WTC11 (cell line): ENCODE measurements at places on chromosomes 2 and 18. TPM values are rescaled to one million over a fixed set of nuclear protein-coding genes. Genes with fewer than 3 reads are reported as not detected.

- H3K27me3 ChIP-seq = no peaks in the 10 kb centered on the region
- no peak for DNase-seq
- no peaks in the 10 kb centered on the region for H3K36me3 ChIP-seq
- H3K27ac ChIP-seq = no peak overlapping the region
These were observed 30.0 kb downstream of the MYO7B start for GRCh38 chr2:127565261-127566138.

- peaks cover 7% of the 10 kb centered on the region; the same call in 1 of the 2 replicates for H3K36me3 ChIP-seq
- H3K27ac ChIP-seq = no peak overlapping the region
- H3K27me3 ChIP-seq = peaks cover 3% of the 10 kb centered on the region; the same call in 1 of the 2 replicates
- no peak for DNase-seq
- peaks cover 21% of the 10 kb centered on the region for H3K4me1 ChIP-seq
These were observed 220.4 kb upstream of the TFPI start for GRCh38 chr2:187774551-187775071.

- peak; percentile 50 for DNase-seq
- no peaks in the 10 kb centered on the region for H3K27me3 ChIP-seq
- H3K27ac ChIP-seq = no peak overlapping the region
- no peak overlapping the region for H3K4me3 ChIP-seq
These were observed 184.6 kb downstream of the ZFP36L2 start for GRCh38 chr2:43041661-43042360.

GRCh38 chr2:26174691-26175465, 2.0 kb downstream of the GAREM2 start:
- peaks cover 12% of the 10 kb centered on the region for H3K4me1 ChIP-seq
- DNase-seq = no peak
- H3K4me3 ChIP-seq = peak overlapping the region; percentile 73
- no peak overlapping the region for H3K27ac ChIP-seq

DNA sequence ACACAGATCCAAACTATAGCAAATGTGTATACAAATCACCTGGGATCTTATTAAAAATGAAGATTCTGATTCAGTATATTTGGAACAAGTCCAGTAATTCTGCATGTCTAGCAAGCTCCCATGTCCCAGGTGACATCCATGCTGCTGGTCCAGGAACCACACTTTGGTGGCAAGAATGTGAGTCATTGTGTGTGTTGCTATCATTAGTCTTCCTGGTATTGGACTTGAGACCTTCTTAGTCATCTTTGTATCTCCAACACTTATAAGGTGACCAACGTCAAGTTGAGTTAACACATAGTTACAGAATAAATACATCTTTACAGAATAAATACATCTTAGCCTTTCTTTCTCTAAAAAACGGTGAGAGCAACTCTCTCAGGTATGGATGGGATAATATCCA, 107.9 kb upstream of the NDUFV2 start:
- H3K27me3 ChIP-seq = no peaks in the 10 kb centered on the region
- no peak for DNase-seq
- no peaks in the 10 kb centered on the region for H3K36me3 ChIP-seq
- no peak overlapping the region for H3K4me3 ChIP-seq

DNA sequence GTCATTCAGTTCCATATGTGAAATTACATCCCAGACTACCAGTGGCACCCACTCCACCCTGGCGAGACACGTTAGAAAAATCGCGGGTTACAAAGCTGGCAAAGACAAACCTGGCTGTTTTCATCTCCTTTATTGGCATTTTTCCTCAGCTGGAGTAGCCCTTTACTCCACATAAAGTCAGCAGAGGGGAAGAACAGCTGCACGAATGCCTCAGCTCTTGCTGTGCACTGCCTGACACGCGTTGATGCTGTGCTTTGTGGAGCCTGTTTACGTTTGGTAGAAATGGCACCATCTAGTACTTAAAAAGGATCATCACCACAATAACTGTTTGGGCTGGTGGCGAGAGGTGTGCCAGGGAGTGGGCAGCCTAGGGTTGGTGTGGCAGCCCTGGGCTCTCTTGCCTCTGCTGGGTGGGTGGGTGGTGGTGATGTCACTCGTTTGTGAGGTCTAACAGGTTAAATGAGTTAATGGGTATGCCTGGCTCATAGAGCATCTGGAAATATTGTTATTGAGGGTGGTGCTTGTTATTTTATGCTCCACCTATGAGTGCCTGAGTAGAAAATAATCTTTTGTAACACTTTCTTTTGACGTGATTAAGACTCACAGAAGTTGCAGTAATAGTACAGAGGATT, 16.4 kb downstream of the FARP2 start:
- peaks cover 7% of the 10 kb centered on the region for H3K4me1 ChIP-seq
- H3K4me3 ChIP-seq = no peak overlapping the region
- H3K27me3 ChIP-seq = no peaks in the 10 kb centered on the region
- DNase-seq = no peak

Gene SIX3
- 6.2 to 13.2 TPM (median 6.6 TPM) in 3 replicates for total RNA-seq

- H3K27me3 ChIP-seq = peaks cover 11% of the 10 kb centered on the region
- H3K4me1 ChIP-seq = peaks cover 41% of the 10 kb centered on the region
- H3K36me3 ChIP-seq = no peaks in the 10 kb centered on the region
- H3K27ac ChIP-seq = no peak overlapping the region
These were observed 134.7 kb upstream of the MGAT5 start for GRCh38 chr2:134119117-134119712.

GRCh38 chr2:3059141-3059925, 318.3 kb downstream of the EIPR1 start:
- H3K27me3 ChIP-seq = no peaks in the 10 kb centered on the region
- H3K4me1 ChIP-seq = peaks cover 2% of the 10 kb centered on the region; the same call in 1 of the 2 replicates
- no peak for DNase-seq

Gene KHK
- 15.5 to 17.4 TPM (median 17.4 TPM) in 3 replicates for total RNA-seq

DNA sequence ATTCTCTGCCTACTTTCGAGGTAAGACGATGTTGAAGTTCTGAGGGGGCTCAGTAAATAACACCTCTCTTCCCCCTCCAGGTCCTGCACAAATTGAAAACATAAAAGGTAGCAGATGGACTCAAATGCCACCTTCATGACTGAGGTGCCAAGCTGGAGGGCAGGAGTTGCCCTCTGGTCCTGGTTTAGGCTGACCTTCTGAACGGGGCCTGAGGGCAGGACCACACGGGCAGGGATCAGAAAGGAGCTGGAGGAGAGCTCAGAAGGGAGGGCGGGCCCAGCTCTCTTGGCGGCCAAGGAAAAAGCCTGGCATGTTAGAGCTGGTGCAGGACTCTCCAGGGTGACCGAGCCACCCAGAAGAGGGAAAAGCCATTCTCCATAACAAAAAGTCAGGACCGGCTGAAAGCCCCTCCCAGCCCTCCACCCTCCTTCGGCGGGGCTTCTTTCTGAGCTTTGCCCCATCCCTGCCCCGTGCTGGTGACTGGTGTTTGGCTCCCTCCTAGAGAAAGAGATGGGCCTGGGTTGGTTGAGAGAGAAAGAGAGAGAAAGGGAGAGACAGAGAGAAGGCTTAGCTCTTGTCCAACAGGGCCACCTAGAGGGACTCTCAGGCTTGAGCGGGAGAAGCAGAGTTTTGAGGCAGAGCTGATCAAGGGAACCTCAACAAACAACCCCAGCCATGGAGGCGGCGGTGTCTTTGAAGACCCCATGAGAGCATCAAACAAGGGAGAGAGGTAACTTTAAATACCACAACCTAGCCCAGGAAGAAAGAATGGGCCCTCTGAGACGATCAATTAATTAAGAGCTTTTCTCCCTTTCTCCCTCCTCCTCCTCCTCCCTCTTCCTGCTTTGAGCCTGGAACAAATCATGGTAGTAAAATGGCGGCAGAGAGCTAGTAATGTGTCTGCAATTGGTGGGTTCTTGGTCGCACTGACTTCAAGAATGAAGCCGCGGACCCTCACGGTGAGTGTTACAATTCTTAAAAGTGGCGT, 50.8 kb downstream of the WIPF1 start:
- H3K36me3 ChIP-seq = no peaks in the 10 kb centered on the region
- no peak overlapping the region for H3K27ac ChIP-seq
- no peaks in the 10 kb centered on the region; the same call in 1 of the 2 replicates for H3K27me3 ChIP-seq
- peak; percentile 64 for DNase-seq

GRCh38 chr18:13813271-13813849, 10.6 kb upstream of the MC5R start:
- H3K4me3 ChIP-seq = no peak overlapping the region
- DNase-seq = peak; percentile 72
- peaks cover 50% of the 10 kb centered on the region for H3K4me1 ChIP-seq
- no peaks in the 10 kb centered on the region for H3K36me3 ChIP-seq
- H3K27me3 ChIP-seq = no peaks in the 10 kb centered on the region
- no peak overlapping the region; the same call in 1 of the 2 replicates for H3K27ac ChIP-seq

Gene DUSP2
- total RNA-seq = 4.7 to 6.8 TPM (median 5.8 TPM) in 3 replicates

DNA sequence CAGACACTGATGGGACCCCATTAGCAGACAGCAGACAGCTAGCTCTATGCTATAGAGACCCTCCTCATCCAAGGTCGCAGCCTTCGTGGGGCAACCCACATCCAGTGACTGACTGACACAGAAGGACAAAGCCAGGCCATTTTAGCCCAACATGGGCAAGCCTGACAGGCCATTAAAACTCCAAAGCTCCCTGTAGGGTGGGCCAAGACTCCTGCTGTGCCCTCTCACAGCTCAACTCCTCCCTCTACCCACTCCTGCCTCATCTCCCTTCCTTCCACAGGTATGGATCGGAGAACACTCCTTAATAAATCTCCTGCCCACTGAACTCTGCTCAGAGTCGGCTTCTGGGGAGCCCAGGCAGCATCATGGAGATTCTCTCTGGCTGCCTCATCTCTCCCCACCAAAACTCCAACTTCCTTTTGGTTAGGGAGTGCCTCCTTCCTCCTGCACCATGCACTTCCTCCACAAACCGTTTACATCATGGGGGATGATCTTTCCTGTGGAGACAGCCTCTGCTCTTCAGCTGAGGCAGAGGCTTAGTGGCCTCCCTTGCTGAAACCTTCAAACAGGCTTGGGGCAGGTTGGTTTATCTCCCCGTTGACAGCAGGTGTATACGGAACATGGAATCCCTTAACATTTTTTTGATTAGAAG, 86.5 kb downstream of the ACTR3 start:
- no peaks in the 10 kb centered on the region for H3K4me1 ChIP-seq
- peaks cover 30% of the 10 kb centered on the region for H3K36me3 ChIP-seq
- H3K27me3 ChIP-seq = peaks cover 12% of the 10 kb centered on the region
- no peak overlapping the region for H3K4me3 ChIP-seq
- DNase-seq = no peak

DNA sequence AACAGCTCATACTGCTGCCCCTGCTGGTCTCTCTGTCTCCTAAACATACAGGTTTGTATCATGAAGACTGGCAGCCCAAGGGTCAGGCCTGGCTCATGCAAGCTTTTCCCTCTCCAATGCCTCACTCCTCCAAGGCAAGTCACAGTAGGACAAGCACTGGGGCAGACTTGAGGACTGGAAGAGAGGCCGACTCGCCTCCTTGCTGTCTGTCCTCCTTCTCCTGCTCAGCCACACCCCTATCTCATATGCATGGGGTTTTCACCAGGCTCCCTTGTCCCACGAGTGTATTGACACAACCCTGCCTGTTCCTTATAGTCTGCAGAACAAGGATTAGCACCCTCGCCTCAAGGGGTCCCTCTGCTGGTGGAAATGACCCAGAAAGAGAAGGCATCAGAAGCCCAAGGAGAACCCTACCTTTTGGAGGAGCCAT, 223.7 kb downstream of the SOX11 start:
- H3K4me1 ChIP-seq = peaks cover 12% of the 10 kb centered on the region
- no peak overlapping the region for H3K4me3 ChIP-seq
- peaks cover 79% of the 10 kb centered on the region for H3K27me3 ChIP-seq

DNA sequence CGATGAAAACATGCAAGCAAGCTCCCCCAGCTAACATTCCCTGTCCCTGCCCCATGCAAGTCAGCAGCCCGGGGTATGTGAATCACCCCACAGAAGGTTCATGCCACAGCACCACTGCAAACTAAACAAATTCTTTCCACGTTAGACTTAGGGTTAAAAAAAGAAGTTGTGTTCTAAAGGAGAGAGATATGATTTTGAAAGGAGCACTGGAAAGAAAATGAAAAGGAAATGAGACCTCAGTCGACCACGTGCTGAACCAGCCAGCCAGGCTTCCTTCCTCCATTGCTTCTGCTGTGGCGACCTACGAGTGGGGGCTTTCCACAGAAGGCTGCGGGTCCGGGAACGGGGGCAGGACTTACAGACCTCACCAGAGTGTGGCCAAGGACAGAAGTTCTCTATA, 52.0 kb downstream of the ARL4C start:
- H3K27ac ChIP-seq = no peak overlapping the region
- no peak overlapping the region for H3K4me3 ChIP-seq
- no peak for DNase-seq
- H3K4me1 ChIP-seq = peaks cover 24% of the 10 kb centered on the region

Gene DNAJC5G
- 0.18 to 0.44 TPM (median 0.34 TPM) in 3 replicates for total RNA-seq

Gene EN1
- not detected in 3 replicates for total RNA-seq

- H3K36me3 ChIP-seq = no peaks in the 10 kb centered on the region
- H3K27me3 ChIP-seq = no peaks in the 10 kb centered on the region
- no peak overlapping the region for H3K27ac ChIP-seq
These were observed 634.7 kb upstream of the ZNF804A start for GRCh38 chr2:183963609-183964008.

GRCh38 chr2:110818767-110819481, 86.6 kb downstream of the ACOXL start:
- DNase-seq = no peak
- H3K27me3 ChIP-seq = no peaks in the 10 kb centered on the region
- no peak overlapping the region for H3K27ac ChIP-seq
- H3K36me3 ChIP-seq = peaks cover 25% of the 10 kb centered on the region
- no peak overlapping the region for H3K4me3 ChIP-seq

DNA sequence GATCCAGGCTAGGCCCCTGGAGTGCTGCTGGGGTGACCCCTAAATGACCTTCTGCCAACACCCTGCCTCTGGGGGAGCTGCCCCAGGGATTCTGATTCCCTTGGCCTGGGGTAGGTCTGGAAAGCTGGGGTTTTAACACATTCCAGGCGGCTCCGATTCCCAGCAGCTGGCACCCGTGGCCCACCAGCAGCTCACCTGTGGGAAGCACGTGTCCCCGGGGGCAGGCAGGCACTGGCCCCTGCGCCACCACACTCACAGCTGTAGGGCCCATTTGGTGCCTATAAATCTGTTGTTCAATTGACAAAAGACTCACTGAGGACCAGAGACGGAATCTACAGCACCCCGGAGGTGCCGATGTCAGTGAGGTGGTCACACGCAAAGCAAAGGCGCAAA, 4.1 kb upstream of the KLHL30 start:
- H3K27me3 ChIP-seq = no peaks in the 10 kb centered on the region
- H3K36me3 ChIP-seq = no peaks in the 10 kb centered on the region
- DNase-seq = no peak
- H3K4me1 ChIP-seq = no peaks in the 10 kb centered on the region
- H3K27ac ChIP-seq = no peak overlapping the region
- H3K4me3 ChIP-seq = no peak overlapping the region

Gene EMILIN1
- 3.0 to 4.0 TPM (median 3.5 TPM) in 3 replicates for total RNA-seq

GRCh38 chr18:615092-615521, 18.3 kb downstream of the CLUL1 start:
- no peaks in the 10 kb centered on the region; the same call in 1 of the 2 replicates for H3K27me3 ChIP-seq
- no peak overlapping the region for H3K4me3 ChIP-seq
- no peak for DNase-seq
- no peak overlapping the region for H3K27ac ChIP-seq
- no peaks in the 10 kb centered on the region for H3K4me1 ChIP-seq

Gene C2orf81
- 2.9 to 3.6 TPM (median 3.3 TPM) in 3 replicates for total RNA-seq

- no peaks in the 10 kb centered on the region for H3K36me3 ChIP-seq
- no peak overlapping the region for H3K27ac ChIP-seq
- H3K4me1 ChIP-seq = 0 out of 2 replicates have a peak, but pooled peaks cover 6% of the 10 kb centered on the region
- H3K4me3 ChIP-seq = no peak overlapping the region
- H3K27me3 ChIP-seq = no peaks in the 10 kb centered on the region
These were observed 62.1 kb downstream of the PLCL1 start for GRCh38 chr2:197866455-197866854.
